WERI-Rb-1 (cell line): ENCODE measurements at places on chromosomes 2 and 18.

GRCh38 chr2:98908931-98909316 is 27.1 kb downstream of the CRACDL start:
- DNase-seq: no peak

- DNase-seq: no peak
These were observed 83.2 kb downstream of the COMMD1 start for GRCh38 chr2:61988462-61989366.

DNA sequence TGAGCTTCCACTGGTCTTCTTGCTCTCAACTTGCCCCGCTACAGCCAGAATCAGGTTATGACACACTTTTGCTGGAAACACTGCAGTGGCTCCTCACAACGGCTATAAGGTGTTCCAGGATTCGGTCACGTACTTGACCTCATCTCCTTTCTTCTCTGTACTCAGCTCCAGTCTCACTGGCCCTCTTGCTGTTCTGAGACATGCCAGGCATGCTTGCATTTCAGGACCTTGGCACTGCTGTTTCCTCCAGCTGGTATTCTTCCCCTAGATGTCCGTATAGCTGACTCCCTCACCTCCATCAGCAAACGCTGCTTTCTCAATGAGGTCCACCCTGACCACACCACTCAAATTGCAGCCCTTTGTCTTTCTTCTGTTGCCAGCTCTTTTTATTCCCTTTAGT is 31.9 kb upstream of the C1GALT1C1L start:
- DNase-seq: no peak

- DNase-seq: no peak
These were observed 419.3 kb upstream of the VWC2L start for GRCh38 chr2:213991453-213992108.

- no peak for DNase-seq
These were observed 40.2 kb downstream of the MCFD2 start for GRCh38 chr2:46875226-46875899.

GRCh38 chr2:23673830-23674679 is 252.9 kb downstream of the ATAD2B start:
- no peak for DNase-seq

- no peak for DNase-seq
These were observed 3.6 kb upstream of the CAPG start for GRCh38 chr2:85413592-85414420.

DNA sequence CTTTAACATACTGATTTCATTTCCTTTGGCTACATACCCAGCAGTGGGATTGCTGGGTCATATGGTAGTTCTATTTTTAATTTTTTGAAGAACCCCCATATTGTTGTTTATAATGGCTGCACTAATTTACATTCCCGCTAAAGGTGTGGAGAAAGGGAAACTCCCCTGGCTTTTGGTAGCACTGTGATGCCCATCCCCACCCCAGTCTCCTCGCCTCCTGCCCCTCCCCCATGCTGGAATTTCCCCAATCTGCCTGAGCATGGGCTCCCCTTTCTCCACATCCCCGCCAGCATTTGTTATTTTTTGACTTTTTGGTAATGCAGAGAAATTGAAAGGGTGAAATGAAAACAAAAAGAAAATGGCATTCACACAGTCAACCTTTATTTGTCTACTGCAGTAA is 30.0 kb upstream of the SULT1C4 start:
- no peak for DNase-seq
